Caki2 (cell line): ENCODE measurements at places on chromosomes 16 and 17. TPM values are rescaled to one million over a fixed set of nuclear protein-coding genes. Genes with fewer than 3 reads are reported as not detected.

GRCh38 chr16:55756963-55757362 is 75.9 kb downstream of the CES1 start:
- no peak for DNase-seq

DNA sequence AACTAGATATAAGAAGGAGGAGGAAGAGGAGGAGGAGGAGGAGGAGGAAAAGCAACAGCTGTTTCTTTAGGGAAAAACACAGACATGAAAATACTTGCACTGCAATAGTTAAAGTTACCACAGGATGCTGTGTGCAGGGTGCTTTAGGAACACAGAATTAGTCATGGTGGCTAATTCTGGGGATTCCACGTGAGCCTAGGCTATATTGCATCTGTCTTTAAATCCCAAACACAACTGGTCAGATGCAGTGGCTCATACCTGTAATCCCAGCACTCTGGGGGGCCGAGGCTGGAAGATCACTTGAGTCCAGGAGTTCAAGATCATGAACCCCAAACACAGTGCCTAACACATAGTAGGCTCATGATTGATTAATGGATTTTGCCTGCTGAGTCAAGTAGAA is 155.3 kb upstream of the C16orf82 start:
- no peak for DNase-seq

DNA sequence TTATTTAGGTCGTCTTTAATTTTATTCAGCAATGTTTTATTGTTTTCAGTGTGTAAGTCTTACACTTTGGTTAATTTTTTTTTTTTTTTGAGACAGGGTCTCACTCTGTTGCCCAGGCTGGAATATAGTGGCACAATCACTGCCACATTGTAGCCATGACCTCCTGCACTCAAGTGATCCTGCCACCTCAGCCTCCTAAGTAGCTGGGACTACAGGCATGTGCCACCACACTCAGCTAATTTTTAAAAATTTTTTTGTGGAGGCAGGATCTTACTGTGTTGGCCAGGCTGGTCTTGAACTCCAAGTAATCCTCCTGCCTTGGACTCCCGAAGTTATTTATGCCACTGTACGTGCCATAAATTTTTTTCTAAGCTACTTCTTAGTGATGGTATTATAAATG is 14.5 kb downstream of the RPS6KB1 start:
- DNase-seq, result no peak

GRCh38 chr16:12758031-12758669 is 45.5 kb downstream of the CPPED1 start:
- DNase-seq, result peak; percentile 10

ARL17B gene
- total RNA-seq, result 1.6 and 8.8 TPM in 2 replicates
